ENCODE measurements at places on chromosomes 13 and 19. TPM values are rescaled to one million over a fixed set of nuclear protein-coding genes. Genes with fewer than 3 reads are reported as not detected.
A peak's percentile ranks its signal among the peaks of the same experiment; 100 is the strongest.

DNA sequence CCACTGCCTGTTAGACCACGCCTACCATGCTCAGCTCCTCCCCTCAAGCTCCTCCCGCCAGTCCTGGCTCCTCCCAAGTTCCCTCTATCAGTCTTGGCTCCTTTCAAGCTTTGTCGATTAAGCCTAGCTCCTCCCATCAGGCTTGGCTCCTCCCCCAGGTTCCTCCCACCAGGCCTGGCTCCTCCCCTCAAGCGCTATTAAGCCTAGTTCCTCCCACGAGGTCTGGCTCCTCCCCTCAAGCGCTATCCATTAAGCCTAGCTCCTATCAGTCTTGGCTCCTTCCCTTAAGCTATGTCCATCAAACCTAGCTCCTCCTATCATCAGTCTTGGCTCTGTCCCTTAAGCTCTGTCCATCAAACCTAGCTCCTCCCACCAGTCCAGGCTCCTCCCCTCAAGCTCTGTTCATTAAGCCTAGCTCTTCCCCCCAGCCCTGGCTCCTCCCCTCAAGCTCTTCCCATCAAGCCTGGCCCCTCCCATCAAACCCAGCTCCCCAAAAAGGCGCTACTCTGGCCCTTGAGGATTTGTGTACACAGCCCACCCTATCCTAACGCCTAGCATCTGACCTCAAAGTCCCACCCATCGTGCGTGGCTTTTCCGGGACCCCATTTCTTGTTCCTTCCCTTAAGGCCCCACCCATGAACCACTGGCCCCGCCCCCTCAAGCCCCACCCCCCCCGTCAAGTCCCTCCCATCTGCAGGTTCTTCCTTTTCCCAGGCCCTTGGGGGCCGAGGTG lies 10.0 kb downstream of the CAMSAP3 start:
- peak; percentile 79 for DNase-seq

DNA sequence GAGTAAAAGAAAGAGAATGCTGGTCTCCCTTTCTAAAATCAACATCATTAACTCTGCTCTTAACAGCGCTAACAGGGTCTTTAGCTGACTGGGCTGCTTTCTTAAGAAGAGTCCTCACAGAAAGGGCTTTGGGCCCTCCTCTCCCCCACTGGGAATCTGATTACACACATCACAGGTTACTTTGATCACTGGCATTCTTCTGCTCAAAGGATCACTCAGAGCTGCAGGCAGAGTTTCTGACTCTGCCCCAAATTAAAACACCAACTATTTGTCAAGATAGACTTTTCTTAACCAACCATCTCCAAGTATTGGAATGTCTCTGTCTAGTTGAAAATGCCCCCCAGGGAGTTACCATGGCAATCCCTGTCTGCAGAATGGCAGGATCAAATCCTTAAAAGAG lies 31.1 kb upstream of the SIAH3 start:
- no peak for DNase-seq

DNA sequence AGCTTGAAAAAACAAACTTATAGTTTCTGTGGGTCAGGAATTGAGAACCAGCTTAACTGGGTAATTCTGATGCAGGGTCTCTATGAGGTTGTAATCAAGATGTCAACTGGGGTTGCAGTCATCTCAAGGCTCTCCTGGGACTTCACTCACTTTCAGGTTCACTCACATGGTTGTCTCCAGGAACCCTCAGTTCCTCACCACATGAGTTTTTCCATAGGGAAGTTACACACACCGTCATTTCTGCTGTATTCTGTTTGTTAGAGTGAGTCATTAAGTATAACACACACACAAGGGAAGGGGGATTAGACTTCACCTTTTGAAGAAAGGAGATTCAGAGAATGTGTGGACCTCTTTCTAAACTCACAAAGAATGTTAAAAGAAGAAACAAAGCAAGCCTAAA lies 34.9 kb upstream of the MLNR start:
- no peak for DNase-seq

KLK2 gene
- total RNA-seq, result not detected

- DNase-seq, result no peak
Measured at GRCh38 chr13:20990910-20991525, 70.4 kb downstream of the LATS2 start.
